ENCODE measurements at places on chromosomes 7 and 10.

DNA sequence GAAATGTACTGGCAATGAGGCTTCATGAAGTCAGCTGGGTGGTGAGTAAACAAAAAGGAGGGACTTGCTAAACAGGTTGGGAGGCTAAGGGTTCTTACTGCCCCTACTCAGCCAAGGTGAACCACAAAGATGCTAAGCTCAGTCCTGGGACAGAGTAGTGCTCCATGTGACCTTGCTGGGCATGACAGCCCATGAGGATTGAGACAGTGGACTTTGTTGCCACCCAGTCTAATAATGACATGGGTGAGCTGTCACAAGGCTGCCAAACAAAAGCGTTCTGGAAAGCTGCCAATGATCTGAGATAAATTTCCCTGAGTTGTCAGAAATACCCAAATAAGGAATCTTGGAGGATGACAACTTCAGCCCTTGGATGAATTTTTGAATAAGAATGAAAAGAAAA is 75.2 kb downstream of the CLEC2L start:
- peak; percentile 17 for DNase-seq

- DNase-seq = no peak
Measured at GRCh38 chr7:124031919-124032318, 948 bp downstream of the TMEM229A start.

GRCh38 chr7:156192921-156193320 is 380.7 kb upstream of the SHH start:
- DNase-seq = no peak

- no peak for DNase-seq
Measured at GRCh38 chr10:77501152-77501845, 136.3 kb downstream of the KCNMA1 start.

Measured in retinal pigment epithelial cell (primary cell).